IPS-NIHi11 (cell line): ENCODE measurements at places on chromosomes 16 and 17.

DNA sequence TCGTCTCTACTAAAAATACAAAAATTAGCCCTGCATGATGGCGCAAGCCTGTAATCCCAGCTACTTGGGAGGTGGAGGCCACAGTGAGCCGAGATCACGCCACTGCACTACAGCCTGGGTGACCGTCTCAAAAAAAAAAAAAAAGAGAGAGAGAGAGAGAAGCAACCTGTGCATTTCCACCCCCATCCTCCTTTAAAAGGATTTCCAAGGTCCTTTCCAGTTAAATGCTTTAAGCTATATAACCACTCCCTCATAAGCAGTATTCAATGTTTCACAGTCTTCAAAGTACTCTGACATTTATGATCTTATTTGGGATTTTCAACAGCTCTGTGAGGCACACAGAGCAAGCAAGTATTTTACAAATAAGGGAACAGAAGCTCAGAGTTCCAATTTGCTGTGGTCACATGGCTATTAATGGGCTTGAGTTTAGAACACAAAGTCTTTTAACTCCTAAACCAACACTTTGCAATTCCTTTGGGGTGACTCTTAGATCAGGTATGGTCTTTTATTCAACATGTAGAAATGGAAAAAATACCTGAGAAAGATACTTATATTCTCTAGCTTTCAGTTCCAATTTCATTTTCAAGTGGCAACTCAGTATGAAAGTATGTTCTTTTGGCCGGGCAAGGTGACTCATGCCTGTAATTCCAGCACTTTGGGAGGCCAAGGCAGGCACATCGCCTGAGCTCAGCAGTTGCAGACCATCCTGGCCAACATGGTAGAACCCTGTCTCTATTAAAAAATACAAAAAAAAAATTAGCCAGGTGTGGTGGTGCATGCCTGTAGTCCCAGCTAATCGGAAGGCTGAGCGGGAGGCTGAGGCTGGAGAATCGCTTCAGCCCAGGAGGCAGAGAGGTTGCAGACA, 31.3 kb downstream of the SPOP start:
- no peak for DNase-seq

DNA sequence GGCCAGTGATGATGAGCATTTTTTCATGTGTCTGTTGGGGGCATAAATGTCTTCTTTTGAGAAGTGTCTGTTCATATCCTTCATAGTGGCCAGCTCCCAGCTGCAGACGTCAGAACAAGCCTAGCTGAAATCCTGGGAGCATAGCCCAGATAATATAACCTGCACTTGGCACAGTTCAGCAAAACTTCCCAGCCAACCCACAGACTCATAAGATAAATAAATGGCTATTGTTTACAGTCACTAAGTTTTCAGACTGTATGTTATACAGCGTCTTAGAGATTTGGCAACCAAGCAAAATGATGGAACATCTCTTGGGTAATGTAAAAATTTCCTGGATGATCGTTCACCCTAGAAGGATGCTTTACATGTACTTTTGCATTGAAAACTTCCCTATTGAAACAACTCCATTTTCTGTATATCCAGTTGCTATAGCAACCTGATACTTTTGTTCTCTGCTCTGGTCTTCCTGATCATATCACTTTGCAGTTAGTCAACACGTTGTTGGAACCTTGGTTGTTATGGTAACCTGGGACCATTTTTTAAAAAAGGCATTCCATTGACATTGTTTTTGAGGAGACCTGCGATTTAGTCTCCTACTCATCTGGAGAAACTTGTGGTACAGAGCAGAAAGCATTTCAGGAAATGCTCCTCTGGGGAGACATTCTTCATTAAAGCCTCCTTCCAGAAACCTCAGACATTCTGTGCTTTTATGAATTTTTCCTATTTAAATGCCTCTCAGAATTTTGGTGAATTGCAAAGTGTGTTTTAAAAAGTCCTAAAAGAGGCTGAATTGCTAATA, 378.7 kb downstream of the HS3ST4 start:
- DNase-seq: no peak

DNA sequence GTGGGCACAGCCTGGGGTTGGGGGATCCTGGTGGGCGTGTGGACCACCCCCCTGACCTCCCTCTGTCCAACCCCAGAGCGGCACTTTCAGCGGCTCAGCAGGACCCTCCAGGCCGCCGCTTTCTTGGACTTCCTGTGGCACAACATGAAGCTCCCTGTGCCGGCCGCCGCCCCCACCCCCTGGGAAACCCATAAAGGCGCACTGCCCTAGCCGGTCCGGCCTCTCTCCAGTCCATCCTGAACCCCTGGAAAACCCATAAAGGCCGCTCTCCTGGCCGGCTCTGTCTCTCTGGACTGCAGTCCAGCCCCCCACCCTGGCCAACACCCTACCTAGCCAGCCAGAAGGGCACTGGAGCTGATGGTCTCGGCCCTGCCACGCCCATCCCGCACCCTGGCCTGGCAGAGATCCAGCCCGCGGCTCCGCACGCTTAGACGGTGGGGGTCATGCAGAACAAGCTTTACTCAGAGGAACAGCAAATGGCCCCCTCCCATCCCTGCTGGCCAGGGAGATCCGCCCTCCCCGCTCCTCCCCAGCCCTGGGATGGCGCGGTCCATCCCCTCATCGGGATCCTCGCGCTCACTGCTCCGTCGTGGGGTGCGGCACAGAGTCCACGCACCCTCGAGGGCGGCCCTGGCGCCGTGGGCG, 2.7 kb downstream of the NOXO1 start:
- peak; percentile 59 for DNase-seq

DNA sequence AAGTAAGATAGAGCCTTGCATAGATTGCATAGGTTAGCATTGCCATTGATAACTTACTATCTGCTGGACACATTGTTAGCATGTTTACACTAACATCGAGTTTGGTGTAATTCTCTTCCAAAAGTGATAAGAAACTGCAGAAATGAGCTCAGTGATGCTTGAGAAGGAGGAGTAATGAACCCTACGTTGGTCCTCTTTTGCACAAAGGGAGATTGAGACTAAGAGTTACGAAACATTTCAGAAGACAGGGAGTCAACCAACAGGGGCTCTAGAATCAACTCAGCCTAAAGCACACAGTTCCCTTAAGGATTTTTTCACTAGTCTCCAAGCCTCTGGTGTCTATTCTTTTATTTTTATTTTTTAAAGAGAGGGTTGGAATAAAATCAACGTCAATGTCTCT, 6.8 kb downstream of the CCL7 start:
- no peak for DNase-seq

DNA sequence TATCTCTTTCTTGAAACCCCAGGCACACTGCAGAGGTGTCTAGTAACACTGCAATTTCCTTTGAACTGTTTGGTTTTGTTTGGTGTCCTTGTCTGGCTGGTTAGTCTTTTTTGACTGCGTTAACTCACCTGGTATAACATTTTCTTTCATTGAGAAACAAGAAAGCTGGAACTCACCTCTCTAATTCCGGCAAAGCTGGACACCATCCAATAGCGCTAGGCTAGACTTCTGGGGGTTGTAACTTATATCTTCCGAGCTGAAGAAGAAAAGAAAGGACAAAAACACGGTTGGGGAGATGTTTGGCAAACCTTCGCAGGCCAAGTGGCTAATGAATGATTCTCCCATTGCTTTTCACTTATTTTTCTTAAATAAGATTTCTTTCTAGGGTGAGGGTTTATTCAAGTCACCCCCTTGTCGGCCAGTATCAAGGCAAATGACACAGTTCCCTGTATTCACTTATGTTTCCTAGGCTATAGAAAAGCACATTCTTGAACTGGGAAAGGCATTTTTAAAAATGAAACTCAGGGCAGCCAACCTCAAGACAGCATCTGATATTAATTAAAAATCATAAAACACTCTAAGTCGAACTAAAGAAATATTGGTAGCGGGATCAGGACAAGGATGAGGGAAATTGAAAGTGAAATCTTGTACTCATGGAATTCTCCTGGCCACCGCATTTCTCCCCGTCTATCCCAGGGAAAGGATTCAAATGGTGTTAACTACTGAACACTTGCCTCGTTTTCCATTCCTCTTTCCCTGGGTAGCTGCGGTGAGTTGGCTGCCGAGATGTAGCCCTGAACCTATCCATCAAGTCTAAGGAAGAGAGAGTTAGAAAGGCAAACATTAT, 95.9 kb upstream of the ZFHX3 start:
- DNase-seq: no peak

GRCh38 chr16:536746-537145, 9.2 kb downstream of the CAPN15 start:
- DNase-seq: no peak

GRCh38 chr17:48113201-48113676, 5.7 kb downstream of the SNX11 start:
- no peak for DNase-seq

GRCh38 chr17:20254541-20254940, 212.8 kb downstream of the LGALS9B start:
- DNase-seq: no peak

GRCh38 chr16:86166414-86166813, 267.5 kb downstream of the IRF8 start:
- DNase-seq: no peak

DNA sequence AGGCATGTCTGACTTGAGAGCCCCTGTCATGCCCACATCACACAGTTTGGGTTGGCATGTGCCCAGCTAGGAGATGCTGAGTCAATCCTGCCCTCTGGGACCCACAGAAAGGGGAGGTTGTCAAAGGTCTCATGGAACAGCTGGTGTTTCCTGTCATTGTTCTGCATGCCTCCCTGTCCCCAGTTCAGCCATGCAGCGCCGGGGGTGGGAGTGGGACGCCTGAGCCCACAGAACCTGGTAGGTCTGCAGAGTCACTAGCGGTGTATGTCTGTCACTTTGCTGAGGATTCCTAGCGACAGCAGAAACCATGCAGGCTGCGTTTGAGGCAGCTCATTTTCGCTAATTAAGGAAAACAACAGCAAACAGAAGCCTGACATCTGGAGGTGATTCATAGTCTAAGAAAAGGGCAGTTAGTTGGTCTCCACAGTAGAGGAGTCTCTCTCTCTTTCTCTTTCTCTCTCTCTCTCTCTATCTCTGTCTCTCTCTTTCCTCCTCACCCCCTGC, 19.6 kb upstream of the CCL1 start:
- DNase-seq: no peak
